ENCODE measurements at places on chromosomes 6 and 20.
A peak's percentile ranks its signal among the peaks of the same experiment; 100 is the strongest.

GRCh38 chr20:59150821-59151251 lies 12.8 kb upstream of the ZNF831 start:
- H3K27ac ChIP-seq, result peak overlapping the region; percentile 97
- no peaks in the 10 kb centered on the region for H3K27me3 ChIP-seq
- DNase-seq, result peak; percentile 11
- peaks cover 75% of the 10 kb centered on the region for H3K4me1 ChIP-seq

- peak overlapping the region; percentile 79 for H3K27ac ChIP-seq
- peaks cover 31% of the 10 kb centered on the region for H3K4me1 ChIP-seq
- H3K27me3 ChIP-seq, result no peaks in the 10 kb centered on the region
Observed at GRCh38 chr6:35468980-35469750, 964 bp downstream of the RPL10A start.

DNA sequence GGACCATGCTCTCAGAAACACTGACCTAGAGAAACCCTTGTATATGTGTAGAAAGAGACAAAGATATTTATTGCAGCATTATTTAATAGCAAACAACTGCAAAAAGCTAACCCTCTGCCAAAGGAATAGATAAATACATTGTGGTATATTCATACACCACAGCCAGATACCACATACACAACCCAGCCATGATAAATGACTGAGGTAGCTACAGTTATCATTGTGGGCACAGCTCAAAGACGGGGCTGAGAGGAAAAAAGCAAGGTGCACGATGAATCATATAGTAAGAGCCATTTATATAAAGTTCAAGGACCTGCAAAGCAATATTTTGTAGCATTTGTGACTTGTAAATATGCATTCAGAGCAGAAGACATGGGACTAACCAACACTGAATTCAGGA lies 30.8 kb downstream of the RSPO4 start:
- H3K27me3 ChIP-seq, result no peaks in the 10 kb centered on the region
- H3K27ac ChIP-seq, result no peak overlapping the region

DNA sequence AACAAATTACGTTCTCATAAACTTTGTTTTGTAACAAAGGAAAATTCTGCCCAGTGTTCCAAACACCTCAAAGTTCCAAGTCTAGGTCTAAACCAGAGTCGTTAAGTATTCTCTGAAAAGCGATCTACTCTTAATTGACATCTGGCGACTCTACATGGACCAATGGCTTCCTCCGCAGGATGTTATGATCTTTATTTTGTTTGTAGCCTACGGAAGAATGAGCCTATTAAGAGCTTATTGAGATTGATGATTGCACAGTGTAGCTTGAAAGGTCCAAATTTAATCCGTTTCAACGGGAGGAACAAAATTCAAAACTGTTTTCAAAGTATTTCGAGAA lies 61.1 kb downstream of the FAM217A start:
- H3K36me3 ChIP-seq, result peaks cover 5% of the 10 kb centered on the region
- no peaks in the 10 kb centered on the region for H3K27me3 ChIP-seq
- no peak for DNase-seq
- H3K4me1 ChIP-seq, result peaks cover 18% of the 10 kb centered on the region

- H3K4me1 ChIP-seq, result no peaks in the 10 kb centered on the region
- H3K4me3 ChIP-seq, result no peak within 1 kb of the TSS
- H3K27me3 ChIP-seq, result no peaks in the 10 kb centered on the region
- no peak within 1 kb of the TSS for H3K27ac ChIP-seq
- no peak for DNase-seq
Observed at GRCh38 chr6:127459231-127459641, at the start of gene KIAA0408. TSS of gene KIAA0408 (minus strand) at chr6:127459389. CDS start at chr6:127453981, 5,408 bp downstream.

GRCh38 chr6:44056392-44057237 lies 70.6 kb downstream of the MRPL14 start:
- H3K27me3 ChIP-seq, result no peaks in the 10 kb centered on the region
- peaks cover 22% of the 10 kb centered on the region for H3K4me1 ChIP-seq
- no peak overlapping the region for H3K4me3 ChIP-seq
- no peak for DNase-seq

- H3K4me1 ChIP-seq, result no peaks in the 10 kb centered on the region
- H3K27ac ChIP-seq, result no peak overlapping the region
- H3K27me3 ChIP-seq, result no peaks in the 10 kb centered on the region
Observed at GRCh38 chr6:162388383-162388777, 339.2 kb downstream of the PRKN start.

DNA sequence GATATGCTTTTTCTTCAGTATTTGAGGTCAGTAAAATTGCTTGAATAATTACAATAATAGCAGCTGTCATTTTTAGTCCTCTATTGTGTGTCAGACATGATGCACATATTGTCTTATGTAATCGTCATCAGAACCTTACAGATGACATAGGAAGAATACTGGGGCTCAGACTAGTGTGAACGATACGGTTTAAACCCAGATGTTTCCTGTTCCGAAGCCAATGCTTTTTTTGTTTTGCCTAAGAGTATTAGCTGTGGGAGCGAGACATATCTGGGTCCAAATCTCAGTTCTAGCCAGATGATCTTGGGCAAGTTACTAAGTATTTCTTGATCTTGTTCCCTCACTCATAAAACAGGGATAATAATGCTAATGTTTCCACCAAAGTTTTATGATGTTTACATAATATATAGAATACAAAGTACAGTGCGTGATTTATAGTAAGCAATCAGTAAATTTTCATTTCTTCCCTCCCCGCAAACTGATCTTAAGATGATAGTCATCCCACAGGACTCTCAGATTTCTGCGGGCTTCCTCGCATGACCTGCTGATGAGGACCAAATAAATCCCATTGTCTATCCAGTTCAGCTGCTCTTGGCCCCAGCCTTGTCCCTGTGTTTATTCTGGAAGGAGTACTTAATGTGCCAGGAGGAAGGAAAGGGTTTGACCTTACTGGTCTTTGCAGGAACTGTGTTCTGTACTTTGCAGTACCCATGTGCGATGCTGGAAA lies 98.2 kb downstream of the CAP2 start:
- no peak overlapping the region for H3K27ac ChIP-seq
- H3K4me3 ChIP-seq, result no peak overlapping the region
- H3K27me3 ChIP-seq, result no peaks in the 10 kb centered on the region
- no peaks in the 10 kb centered on the region for H3K36me3 ChIP-seq

DNA sequence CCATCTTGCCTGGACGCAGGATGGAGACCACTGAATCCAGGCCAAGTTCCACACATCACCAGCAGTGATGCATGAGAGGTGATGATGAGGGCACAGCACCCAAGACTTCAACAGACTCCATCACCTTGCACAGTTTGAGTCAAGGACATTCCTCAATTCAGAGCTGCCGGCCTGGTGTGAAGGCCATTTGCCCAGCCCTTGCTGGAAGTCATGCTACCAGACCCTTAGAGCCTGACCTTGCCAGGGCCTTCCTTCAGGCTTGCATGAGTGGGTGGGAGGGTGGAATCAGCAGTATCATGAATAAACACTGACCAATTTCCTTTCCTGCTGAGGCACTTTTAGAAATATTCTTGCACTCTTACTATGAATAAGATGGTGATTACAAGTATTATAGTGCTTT lies 130.2 kb upstream of the SSTR4 start:
- no peak overlapping the region for H3K4me3 ChIP-seq
- H3K4me1 ChIP-seq, result no peaks in the 10 kb centered on the region
- H3K27me3 ChIP-seq, result no peaks in the 10 kb centered on the region
- H3K27ac ChIP-seq, result no peak overlapping the region
- DNase-seq, result no peak

GRCh38 chr20:45576995-45577394 lies 2.1 kb downstream of the WFDC8 start:
- no peak for DNase-seq
- no peak overlapping the region for H3K27ac ChIP-seq
- no peaks in the 10 kb centered on the region for H3K36me3 ChIP-seq
- H3K4me3 ChIP-seq, result no peak overlapping the region
- H3K27me3 ChIP-seq, result peaks cover 2% of the 10 kb centered on the region

DNA sequence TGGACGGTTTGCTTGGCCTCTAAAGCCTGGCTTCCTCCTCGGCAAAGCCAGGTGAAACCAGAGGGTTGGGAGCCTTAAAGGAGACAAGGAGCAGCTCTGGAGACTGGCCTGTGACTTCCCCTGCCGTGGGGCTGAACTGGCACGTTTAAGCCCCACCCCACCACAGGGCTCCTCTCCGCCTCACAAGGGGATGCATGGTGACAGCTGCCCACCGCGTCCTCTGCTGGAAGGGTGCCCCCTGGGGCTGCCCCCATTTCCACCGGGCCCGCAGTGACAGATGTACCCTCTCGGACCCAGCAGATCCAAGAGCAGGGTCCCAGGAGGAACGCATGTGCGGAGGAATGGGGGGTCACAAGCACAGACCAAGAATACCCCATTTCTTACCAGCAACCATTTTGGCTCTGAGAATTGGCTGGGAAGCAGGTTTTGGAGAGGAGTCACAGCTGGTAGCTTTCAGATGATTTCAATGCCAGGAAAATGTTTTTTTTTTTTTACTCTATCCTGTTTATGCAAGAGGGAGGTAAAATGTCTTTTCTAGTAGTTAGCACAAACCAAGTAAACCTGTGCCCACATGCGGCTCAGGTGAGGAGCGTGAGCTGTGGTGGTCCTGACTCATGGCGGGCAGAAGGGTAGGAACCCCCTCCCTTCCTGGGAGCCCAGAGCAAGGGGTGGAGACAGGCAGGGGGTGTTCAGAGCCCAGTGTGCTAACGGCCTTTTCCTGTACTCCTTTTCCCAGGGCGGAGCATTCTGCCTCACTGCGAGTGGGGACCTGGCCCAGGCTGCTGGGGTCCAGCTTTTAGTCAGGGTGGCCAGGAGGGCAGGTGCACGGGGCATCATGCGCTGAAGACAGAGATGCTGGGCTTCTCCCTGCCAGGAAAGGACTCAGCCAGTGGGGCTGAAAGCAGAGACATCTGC lies 33.0 kb downstream of the FRMD1 start:
- H3K27me3 ChIP-seq, result no peaks in the 10 kb centered on the region
- no peak overlapping the region for H3K4me3 ChIP-seq
- no peak overlapping the region for H3K27ac ChIP-seq
- no peaks in the 10 kb centered on the region for H3K36me3 ChIP-seq

DNA sequence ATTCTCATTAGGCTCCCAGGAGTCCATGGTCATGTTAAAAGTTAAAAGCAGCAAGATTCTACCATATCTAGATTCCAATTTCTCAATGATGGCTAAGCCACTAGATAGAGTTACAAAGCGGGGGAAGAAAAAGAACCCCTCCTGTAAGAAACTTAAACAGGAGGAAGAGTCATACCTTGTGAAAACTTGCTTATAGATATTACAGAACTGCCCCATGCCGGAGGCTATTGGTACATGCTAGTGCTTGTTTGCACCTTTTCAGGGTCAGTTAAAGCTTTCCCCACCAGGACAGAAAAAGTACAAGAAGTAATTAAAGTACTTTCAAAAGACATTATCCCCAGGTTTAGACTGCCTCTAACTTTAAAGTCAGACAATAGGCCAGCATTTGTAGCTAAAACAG lies 15.5 kb upstream of the GSTA3 start:
- no peaks in the 10 kb centered on the region for H3K27me3 ChIP-seq
- DNase-seq, result no peak
- H3K4me3 ChIP-seq, result no peak overlapping the region

DNA sequence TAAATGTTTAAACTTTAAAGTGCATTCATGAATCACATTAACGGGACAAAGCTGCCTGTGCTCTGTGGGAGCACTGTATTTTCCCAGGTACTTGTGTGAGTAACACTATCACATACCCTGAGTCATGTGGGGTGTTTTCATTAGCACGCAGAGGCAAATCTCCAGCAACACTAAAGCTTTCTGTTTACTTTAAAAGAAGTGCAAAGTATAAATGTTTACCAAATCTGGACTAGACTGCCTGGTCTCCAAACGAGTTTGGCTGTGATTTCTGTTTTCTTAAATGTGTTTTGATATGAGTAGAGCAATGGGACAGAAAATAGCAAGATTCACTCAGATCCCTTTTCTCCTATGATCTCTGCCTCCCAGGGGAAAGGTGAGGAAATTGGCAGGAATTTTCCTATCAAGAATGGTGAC lies 28.8 kb upstream of the RIPPLY2 start:
- H3K36me3 ChIP-seq, result no peaks in the 10 kb centered on the region
- DNase-seq, result no peak
- H3K27ac ChIP-seq, result no peak overlapping the region
- no peaks in the 10 kb centered on the region for H3K4me1 ChIP-seq
- no peak overlapping the region for H3K4me3 ChIP-seq

DNA sequence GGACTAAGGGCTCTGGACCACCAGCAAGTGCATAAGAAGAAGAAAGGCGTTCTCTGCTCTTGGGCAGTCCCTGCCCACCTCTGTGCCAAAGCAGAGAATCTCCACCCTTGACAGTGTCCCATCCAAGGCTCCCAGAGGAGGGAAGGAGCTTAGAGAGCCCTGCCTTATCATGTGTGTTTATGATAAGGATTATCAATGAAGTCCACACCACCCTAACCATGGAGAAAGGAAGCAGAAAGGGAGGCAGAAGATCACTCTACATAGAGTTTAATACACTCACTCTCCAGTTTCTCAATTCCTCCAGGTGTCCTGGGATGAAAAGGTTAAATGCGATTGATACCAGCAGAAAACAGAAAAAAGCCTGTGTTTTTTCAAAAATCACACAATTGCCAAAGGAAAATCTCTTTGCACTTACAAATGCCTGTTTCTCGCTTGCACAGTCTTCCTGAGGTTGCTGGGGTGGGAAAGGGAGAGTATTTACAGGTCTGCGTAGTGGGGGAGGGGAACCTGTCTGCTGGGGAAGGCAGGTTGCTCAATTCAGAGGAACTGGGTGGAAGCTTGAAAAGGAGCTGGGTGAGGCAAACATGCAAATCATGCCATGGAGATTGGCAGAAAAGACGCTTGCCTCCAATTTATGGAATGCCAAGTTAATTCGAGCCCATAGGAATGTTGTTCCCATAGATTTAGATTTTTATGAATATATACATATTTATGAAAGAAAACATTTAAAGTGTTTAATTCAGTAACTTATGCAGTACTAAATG lies 104.0 kb downstream of the EYA2 start:
- no peaks in the 10 kb centered on the region for H3K36me3 ChIP-seq
- no peaks in the 10 kb centered on the region for H3K27me3 ChIP-seq
- no peak overlapping the region for H3K4me3 ChIP-seq
- no peak overlapping the region for H3K27ac ChIP-seq
- no peak for DNase-seq

- H3K4me1 ChIP-seq, result no peaks in the 10 kb centered on the region
- no peak overlapping the region for H3K4me3 ChIP-seq
- H3K27me3 ChIP-seq, result no peaks in the 10 kb centered on the region
Observed at GRCh38 chr20:13017883-13018535, 9.2 kb downstream of the SPTLC3 start.

- H3K4me1 ChIP-seq, result peaks cover 3% of the 10 kb centered on the region
- no peak overlapping the region for H3K27ac ChIP-seq
- H3K4me3 ChIP-seq, result no peak overlapping the region
- no peak for DNase-seq
- no peaks in the 10 kb centered on the region for H3K36me3 ChIP-seq
- H3K27me3 ChIP-seq, result peaks cover 30% of the 10 kb centered on the region
Observed at GRCh38 chr20:611047-611842, 1.1 kb upstream of the TCF15 start.

- DNase-seq, result no peak
- H3K27ac ChIP-seq, result no peak overlapping the region
- no peak overlapping the region for H3K4me3 ChIP-seq
- H3K4me1 ChIP-seq, result no peaks in the 10 kb centered on the region
Observed at GRCh38 chr6:112522587-112522986, 175.5 kb downstream of the RFPL4B start.

Data from natural killer cell (primary cell).